ENCODE measurements at places on chromosomes 4 and X.

- DNase-seq = no peak
Observed at GRCh38 chr4:5790546-5790857, 79.5 kb downstream of the EVC start.

DNA sequence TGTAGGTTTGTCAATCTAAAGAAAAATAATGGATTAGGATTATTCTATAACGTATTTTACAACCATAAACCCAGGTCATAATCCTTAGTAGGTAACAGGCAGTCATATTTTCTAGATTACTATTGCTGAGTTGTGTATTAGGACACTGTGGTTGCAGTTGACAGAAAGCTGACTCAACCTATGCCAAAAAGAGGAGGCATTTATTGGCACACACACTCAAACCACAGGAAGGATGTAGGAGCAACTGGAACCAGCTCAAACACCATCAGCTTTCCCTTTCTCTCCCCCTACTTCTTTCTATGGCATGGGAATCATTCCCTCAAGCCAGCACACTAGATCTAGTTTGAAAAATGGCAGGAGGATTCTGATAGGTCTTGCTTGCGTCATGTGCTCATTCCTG lies 136.4 kb upstream of the FAM9C start:
- DNase-seq = no peak

DNA sequence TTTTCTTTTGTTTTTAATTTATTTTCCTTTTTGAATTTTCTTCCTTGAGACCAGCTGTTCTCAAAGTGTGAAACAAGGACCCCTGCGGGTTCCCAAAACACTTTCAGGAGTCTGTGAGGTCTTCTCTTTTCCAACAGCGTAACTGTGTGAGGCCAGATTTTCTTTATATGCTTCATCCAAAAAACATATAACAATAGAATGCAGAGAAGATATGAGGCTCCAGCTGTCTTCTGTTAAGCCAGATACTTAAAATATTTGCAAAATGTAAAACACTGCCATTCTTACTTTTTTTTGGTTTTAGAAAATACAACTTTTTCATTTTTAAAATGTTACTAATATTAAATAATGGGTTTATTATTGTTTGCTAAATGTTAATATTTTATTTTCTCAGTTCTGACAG lies 27.8 kb downstream of the USP38 start:
- DNase-seq = no peak

GRCh38 chr4:73687421-73687820 lies 52.9 kb upstream of the CXCL8 start:
- no peak for DNase-seq

- no peak for DNase-seq
Observed at GRCh38 chr4:7396186-7396910, 38.4 kb downstream of the PSAPL1 start.

DNA sequence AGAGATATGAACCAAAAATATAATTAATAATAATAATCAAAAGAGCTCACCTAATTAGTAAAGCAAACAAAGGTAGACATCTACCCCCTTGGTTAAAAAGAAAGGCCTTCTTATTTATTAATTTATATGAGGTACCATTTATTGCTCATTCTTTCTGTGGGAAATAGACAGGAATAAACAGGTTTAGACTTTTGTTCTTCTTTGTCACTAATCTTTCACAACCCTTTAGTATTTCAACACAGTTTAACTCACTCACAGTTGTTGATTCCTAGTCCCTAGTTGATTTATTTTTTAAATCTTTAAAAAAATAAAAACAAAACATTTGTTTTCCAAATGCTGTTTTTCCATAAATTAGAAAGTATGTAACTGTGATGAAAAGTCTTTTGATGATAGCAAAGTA lies 5.6 kb downstream of the PPARGC1A start:
- no peak for DNase-seq

GRCh38 chrX:7889135-7889534 lies 38.1 kb downstream of the PNPLA4 start:
- no peak for DNase-seq

GRCh38 chr4:104365618-104366017 lies 129.1 kb downstream of the CXXC4 start:
- DNase-seq = no peak

DNA sequence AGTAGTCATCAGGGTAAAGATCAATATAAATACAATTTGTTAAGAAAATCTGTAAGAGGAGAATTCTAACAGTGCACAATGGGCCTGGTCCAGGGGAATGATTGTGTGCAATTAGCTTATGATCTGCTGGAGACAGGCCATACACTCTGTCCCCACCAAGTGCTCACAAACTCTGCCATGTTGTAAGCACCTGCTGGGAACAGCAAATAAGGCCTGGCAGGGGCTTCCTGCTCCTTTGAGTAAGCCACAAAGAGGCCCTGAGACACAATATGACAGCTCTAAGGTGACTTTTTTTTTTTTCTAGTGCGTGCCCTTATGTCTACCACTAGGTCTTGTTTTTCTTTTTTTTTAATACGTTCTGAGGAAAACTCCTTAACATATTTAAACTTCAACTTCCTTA lies 866.3 kb upstream of the PCDH7 start:
- DNase-seq = no peak

DNA sequence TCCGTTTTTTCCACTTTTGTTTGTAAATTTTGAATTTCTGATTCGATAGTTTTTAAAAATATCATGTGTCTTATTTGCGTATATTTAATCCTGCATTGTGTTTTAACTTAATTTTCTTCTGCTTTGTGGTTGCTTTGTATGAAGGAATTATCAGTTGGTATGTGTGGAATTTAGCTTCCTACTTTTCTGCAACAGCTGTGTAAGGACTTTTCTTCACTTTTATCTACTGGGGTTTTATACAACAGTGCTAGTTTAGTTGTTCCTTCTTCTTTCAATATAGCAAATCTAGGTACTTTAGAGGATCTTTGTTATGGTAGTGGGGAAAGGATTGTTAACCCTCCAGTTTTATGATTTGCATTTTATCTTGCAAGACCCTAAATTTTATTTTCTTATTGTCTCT lies 410.3 kb downstream of the CCSER1 start:
- no peak for DNase-seq

DNA sequence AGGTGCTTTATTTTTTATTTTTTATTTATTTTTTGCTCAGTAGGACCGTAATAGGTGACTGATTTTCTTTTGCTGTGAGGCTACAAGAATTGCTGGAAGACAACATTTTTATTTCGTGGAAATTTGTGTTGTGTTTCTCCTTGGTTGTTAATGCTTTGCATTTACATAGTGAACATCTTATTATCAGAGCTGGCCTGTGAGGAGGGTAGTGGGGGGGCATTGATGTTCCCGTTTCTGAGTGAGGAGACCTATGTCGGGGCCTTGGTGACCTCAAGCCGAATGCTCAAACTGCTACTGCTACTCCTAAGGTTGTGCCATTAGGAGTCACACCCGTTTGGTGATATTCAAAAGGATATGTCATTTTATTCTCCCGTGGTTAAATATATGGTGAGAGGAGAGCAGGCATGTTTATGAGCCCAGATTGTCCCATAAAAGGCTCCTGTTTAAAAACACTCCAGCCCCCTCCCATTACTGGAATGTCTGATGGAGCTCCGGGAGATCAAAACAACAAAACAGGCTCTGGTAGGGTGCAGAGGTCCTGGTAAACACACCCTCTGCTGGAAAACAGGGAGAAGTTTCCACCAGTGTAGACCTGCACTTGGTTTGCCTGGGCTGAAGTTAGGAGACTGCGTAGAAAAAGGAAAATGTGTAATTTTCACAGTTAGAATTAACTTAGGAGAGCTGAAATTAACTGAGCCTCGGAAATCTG lies 5.6 kb downstream of the PDGFRA start:
- no peak for DNase-seq

DNA sequence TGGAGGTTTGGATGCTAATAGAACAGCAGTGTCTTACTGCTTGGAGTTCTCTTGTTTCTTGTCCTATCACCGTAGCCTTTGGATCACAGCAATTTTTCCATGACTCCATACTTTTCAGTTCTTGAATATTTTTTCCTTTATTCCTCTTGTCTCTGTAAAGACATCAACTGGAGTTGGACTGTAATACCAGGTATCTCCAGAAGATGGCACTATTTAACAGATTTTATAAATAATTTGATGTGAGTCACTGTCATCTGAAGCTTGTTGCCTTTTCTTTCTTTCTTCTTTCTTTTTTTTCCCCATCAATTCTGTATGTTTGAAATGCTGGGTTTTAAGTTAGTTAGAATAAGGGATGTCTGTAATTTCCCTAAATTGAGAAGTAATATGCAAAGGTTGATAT lies 24.1 kb downstream of the HPRT1 start:
- DNase-seq = no peak

DNA sequence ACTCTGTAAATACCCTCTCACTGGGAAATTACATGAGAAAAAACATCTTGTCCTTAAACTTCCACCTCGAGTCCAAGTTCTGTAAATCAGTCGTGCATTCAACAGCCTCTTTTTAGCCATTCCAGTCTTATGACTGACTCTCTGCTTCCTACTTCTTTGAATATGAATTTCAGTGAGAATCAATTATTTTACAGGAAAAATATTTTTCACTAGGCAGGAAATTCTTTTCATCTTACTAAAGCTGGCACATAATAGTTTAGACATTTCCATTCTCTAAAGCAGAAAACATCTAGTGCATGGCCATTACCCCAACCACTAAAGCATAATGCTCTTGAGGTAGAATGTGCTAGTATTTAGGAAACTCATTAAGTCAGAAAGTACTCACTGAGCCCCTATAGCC lies 565.7 kb upstream of the FAT1 start:
- no peak for DNase-seq

DNA sequence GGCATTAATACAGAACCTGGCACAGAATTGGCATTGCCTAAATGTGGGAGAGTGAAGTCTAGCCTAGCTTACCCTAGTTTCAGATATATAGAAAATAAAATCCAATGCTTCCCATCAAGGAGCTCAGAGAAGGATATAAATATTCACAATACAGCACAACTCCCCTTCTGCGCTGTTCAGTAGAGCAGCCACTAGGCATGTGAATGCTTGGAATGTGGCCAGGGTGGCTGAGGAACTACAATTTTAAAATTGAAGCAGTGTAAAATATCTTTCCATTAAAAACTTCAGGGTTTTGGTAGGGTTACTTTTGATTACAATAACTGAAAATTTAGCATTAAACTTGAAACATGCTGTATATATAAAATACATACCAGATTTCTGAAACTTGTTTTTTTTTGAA lies 19.5 kb downstream of the ZNF518B start:
- DNase-seq = no peak

GRCh38 chr4:185054886-185055285 lies 36.6 kb downstream of the HELT start:
- DNase-seq = no peak

GRCh38 chrX:23742174-23742696 lies 841 bp downstream of the ACOT9 start:
- peak; percentile 7 for DNase-seq

DNA sequence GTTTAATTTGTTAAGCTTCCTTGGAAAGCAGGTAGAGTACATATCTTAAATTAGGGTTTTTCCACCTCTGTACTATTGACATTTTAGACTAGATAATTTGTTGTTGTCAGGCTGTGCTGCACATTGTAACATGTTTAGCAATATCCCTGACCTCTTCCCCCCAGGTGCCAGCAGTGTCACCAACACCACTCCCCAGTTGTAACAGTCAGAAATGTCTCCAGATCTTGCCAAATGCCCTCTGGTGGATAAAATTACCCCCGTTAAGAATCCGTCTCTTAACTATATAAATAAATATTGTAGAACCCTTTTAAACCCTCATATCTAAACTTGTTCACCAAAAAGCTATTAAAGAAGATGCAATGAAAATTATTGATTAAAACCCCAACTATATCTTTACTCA lies 161.5 kb downstream of the ARHGAP6 start:
- no peak for DNase-seq

GRCh38 chr4:128220286-128221235 lies 67.1 kb downstream of the PGRMC2 start:
- no peak for DNase-seq

GRCh38 chr4:29632199-29632598 lies 1088.0 kb upstream of the PCDH7 start:
- no peak for DNase-seq

- no peak for DNase-seq
Observed at GRCh38 chrX:87901060-87901459, 383.5 kb downstream of the KLHL4 start.

- DNase-seq = no peak
Observed at GRCh38 chr4:105305019-105305836, 158.6 kb downstream of the TET2 start.

GRCh38 chrX:90040807-90041206 lies 119.1 kb downstream of the TGIF2LX start:
- DNase-seq = no peak

- peak; percentile 20 for DNase-seq
Observed at GRCh38 chrX:18377796-18378195, 23.3 kb upstream of the SCML2 start.

GRCh38 chr4:141078871-141079270 lies 54.4 kb downstream of the RNF150 start:
- DNase-seq = no peak

DNA sequence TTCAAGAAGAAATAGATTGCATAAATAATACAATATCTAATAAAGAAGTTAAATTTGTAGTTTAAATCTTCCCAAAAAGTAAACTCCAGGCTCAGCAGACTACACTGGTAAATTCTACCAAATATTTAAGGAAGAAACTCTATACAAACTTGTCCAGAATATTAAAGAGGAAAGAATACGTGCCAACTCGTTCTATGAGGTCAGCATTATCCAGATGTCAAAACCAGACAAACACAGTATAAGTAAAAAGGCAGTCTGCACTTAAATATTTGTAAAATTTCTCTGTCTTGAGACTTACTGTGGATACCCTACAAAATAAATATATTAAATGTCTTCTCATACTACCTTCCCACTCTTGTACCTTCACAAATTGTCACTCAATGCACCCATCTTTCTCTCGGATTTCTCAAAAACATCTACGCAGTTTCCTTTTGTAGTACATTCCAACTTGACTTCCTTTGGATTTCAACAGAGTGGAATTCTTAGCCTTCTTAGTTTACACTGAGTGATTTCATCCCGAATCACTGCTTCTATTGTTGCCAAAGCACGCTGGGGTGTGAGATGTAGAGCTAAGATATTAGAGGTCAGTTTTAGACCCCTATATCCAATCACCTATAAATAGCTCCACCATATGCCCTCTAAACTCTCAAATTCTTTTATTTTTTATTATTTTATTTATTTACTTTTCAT lies 71.6 kb upstream of the MAB21L2 start:
- DNase-seq = no peak

- DNase-seq = no peak
Observed at GRCh38 chr4:17595471-17596005, 18.5 kb downstream of the LAP3 start.

DNA sequence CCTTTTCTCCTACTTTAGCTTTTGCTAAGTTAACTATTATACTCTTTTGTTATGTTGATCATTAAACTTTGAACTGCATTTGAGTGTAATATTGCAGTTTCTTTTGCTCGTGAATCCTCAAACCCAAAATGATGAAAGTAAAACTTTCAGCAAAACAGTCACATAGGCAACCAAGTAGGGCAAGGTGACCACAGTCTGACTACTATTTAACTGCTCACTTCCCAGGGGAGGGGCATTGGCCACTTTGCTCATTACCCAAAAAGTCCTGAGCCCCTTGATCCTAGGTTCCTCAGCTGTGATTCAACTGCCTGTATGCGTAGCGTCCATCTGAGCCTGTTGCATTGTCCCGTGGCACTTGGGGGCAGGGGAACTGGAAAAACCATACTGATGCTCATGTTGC lies 17.0 kb downstream of the RBMX2 start:
- no peak for DNase-seq
